Aorta (tissue), 5 donors: ENCODE measurements at places on chromosomes 1 and 21.

DNA sequence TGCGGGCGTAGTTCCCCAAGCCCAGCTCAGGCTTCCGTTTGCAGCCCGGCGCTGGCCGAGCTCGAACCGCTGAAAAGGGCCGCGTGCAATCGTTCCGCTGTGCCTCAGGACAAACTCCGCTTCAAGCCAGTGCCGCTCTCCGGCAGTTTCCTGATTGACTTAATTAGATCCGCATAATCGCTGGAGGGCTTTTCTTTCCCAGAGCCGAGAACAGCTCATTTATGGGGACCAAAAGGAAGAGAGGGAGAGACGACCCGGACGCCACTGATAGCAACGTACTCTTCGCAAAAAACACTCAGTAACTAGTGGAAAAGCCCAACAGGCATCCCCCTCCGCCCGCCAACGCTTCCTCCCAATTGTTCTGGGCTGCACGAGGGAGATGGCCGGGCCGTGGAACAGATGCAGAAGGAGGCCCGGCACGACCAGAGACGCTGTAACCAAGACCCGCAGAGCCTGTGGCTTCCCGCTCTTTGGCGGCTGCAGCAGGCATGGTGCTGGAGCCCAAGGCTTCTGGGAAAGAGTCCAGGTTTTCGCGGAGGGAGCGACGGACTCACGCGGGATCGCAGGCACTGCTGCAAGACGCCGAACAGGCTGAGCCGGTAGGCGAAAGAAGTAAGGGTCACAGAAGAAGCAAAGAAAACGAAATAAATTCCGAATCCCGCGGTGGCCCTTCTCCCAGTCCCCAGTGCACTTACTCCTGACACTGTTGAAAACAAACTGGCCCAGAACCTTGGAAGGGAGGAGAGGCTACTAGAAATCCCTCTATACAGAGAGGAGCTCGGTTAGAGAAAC is 3.6 kb upstream of the FOXD2 start:
- DNase-seq = peak; percentile 86

- DNase-seq = peak; percentile 96
Observed at GRCh38 chr1:32351399-32352238, 10.7 kb downstream of the FAM229A start.

GRCh38 chr1:108646648-108647269 is 14.1 kb downstream of the HENMT1 start:
- peak; percentile 88 for DNase-seq

DNA sequence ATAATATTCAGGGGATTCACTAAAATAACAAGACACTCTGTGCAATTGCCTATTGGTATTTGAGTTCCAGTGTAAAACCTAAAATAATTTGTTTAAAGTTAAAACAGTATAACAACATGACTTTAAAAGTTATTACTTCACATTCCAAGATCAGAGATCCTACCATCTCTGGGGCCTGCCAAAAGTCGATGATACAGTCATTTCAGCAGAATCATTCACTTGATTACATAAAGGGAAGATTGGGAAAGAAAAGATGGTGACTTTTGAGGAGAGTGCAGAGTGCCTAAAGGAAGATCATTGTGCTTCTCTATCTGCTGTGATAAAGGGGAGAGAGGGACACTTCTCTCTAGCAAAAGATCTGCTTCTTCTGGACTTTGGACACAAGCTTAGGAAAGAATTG is 784.4 kb upstream of the ADGRL4 start:
- DNase-seq = no peak

GRCh38 chr1:240956424-240956823 is 344.5 kb upstream of the GREM2 start:
- no peak for DNase-seq

- no peak for DNase-seq
Observed at GRCh38 chr1:244064621-244065020, 13.5 kb downstream of the ZBTB18 start.

DNA sequence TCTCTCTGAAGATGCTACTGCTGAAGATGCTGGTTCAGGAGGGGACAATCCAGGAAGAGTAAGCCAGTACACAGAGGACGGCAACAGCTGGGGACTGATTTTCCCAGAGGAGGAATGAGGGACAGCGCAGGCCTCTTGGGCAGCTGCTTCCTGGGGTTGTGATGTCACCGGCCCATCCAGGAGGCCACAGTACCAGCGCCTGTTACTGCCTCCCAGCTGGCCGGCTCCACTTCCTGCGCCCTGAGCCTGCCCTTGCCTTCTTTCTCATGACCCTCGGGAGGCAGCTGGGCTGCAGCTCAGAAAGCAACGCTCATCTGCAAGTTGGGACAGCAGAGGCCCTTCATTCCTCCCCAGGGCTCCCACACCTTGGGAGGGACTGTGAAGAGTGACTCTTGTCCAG is 21.9 kb upstream of the ID3 start:
- DNase-seq = no peak

- DNase-seq = no peak
Observed at GRCh38 chr1:41925712-41926111, 7.0 kb upstream of the HIVEP3 start.

DNA sequence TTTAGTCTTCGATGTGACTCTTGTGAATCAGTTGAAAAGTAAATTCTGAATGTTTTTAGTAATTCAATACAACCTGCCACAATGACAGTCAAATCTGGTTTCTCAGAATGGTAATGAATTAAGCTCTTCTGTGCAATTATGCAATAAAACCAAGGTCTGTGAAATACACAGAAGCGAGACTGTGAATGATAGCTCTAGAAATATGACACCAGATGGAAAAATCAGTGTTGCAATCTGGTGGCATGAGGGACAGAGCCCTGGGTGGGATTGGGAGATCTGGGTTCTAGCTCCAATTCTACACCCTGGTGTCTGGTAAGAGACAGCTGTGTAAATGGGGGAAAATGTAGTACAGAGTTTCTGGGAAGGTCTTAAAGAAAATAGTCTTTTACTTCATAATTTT is 586.4 kb upstream of the ZRANB2 start:
- no peak for DNase-seq

- DNase-seq = peak; percentile 90
Observed at GRCh38 chr21:39385299-39386145, 36.6 kb upstream of the HMGN1 start.

- no peak for DNase-seq
Observed at GRCh38 chr1:32151319-32151787, 28.1 kb upstream of the TXLNA start.

DNA sequence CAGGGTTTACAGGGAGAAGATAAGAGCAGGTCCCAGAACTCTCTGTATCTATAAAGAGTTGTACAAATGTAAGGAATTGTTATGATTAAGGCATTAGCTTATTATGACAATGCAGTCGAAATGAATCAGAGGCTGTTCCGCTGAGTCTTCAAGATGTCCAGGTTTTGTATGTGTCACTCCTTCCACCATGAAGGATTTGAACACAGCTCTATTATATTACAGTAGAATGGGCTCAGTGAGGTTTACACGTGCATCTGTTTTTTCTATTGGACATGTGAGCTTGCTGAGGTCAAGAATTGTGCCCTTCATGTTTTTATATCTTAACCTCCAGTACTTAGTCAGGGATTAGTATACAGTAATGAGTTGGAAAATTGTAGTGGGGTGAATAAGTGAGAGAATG is 86.3 kb downstream of the MPZL1 start:
- no peak for DNase-seq

GRCh38 chr1:45394342-45394741 is 54.1 kb upstream of the MUTYH start:
- no peak for DNase-seq

GRCh38 chr1:15429701-15430149 is 8.5 kb upstream of the CTRC start:
- no peak for DNase-seq

DNA sequence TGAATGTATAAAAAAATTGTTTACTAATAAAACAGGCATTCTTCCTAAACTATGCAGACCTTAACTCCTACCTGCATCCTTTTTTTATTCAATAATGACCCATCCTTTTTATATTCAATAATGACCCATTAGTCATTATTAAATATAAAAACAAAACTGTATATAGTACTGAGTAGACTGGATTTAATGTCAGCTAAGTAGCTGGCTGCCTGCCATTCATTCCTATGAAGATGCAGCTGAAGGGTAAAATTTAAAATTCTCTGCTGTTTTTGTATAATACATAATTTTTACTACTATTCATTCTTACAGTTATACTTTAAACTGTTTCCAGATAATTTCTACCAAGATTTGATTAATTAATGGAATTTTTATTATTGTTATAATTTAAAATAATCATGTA is 79.3 kb downstream of the DENND1B start:
- no peak for DNase-seq

- peak; percentile 91 for DNase-seq
Observed at GRCh38 chr1:58781541-58782177, 2.2 kb downstream of the JUN start.

- no peak for DNase-seq
Observed at GRCh38 chr1:150521196-150521968, 5.8 kb downstream of the FALEC start.

- DNase-seq = no peak
Observed at GRCh38 chr1:61426885-61427284, 298.1 kb downstream of the TM2D1 start.

DNA sequence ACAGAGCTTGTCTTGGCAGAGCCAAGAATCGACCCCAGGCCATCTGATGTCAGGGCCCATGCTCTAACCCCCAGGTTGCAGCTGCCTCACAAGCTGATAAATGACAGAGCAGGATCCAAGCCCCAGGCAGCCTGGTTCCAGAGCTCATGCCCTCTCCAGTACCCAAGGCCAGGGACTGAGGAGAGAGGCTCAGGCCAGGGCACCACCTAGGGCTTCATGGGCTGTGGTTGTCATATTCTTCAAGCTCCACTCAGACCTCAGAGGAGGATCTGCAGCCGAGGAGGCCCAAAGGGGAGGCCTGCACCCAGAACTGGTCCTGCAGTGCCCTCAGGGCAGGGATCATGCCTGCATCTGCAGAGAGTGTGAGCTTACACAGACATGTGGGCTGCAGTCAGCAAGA is 301.1 kb downstream of the MATN1 start:
- peak; percentile 35 for DNase-seq

GRCh38 chr1:113701429-113701828 is 57.9 kb downstream of the PHTF1 start:
- DNase-seq = no peak

DNA sequence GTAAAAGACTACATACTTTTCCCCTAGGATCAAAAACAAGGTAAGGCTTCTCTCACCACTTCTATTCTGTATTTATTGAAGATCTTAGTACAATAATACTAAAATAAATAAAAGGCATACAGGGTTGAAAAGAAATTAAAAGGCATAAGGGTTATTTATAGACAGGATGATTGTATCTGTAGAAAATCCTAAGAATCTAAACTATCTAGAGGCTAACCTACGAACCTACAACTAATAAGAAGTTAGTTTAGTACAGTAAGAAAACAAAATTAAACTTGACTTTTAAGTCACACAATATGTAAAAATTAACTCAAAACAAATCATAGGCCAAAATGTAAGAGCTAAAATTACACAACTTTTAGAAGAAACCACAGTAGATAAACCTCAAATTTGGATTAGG is 50.4 kb upstream of the ADAM30 start:
- DNase-seq = no peak

DNA sequence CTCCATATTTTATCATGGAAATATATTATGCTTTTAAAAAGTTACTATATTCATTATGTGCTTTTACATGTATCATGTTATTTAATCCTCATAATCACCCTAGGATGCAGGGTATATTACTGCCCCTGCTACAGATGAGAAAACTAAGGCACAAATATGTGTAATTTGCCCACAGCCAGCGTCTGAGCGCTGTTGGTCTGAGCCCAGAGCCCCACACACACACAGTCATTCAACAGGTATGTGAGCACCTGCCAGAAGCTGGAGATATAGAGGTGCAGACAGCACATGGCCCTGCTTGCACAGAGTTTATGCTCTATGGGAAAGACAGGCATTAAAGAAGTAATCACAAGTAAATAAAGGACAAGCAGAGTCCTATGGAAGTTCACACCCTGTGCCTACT is 49.8 kb upstream of the SEC16B start:
- DNase-seq = no peak

GRCh38 chr1:8425150-8425780 is 107.4 kb downstream of the SLC45A1 start:
- no peak for DNase-seq

- DNase-seq = no peak
Observed at GRCh38 chr1:6424619-6425593, at the start of gene ESPN. Gene ESPN, plus strand, starts transcription at chr1:6424776. Its CDS starts 180 bp downstream, at chr1:6424956.

DNA sequence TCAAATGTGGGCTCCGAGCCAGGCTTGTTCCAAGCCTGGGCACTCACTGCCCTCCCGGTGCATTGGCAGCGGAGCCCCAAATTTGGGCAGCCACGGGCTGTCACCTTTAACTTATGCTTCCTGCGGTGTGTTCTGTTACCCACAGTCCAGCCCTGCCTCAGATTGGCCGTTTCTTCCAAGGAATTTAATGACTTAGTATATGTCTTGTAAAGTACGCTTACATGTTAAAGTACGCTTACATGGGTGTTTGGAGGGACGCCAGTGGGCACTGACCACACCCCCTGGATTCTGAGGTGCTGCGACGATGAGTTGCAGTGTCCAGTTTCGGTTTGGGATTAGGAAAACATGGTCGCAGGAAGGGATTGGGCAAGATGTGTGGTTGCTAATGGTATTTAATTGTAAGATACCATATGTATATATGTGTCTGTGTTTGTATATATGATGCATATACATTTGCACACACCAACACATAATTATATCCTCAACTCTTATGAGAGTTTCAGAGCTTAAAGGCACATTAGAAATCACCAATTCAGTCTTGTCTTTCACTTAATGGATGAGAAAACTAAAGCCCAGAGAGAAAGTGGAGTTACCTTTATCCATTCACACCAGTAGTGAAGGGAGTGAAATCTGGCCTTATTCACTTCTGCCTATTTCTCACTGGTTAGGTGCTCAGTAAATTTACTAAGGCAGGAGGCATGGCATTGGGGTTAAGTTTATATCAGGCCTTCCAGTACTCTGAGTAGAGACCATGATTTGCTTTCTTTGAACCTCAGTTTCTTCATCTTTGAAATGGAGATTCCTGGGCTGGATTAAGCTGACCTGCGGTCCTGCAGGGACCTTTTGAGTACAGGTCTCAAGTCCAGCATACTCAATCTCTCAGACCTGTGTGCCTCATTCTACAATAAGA is 1.0 kb downstream of the SMYD2 start:
- no peak for DNase-seq

- no peak for DNase-seq
Observed at GRCh38 chr1:6872573-6873261, 87.5 kb downstream of the CAMTA1 start.

- no peak for DNase-seq
Observed at GRCh38 chr1:230064283-230064682, 2.8 kb upstream of the GALNT2 start.

- DNase-seq = peak; percentile 89
Observed at GRCh38 chr1:32201011-32201855, 838 bp downstream of the CCDC28B start.

- peak; percentile 81 for DNase-seq
Observed at GRCh38 chr1:173409613-173410012, 67.5 kb upstream of the PRDX6 start.

DNA sequence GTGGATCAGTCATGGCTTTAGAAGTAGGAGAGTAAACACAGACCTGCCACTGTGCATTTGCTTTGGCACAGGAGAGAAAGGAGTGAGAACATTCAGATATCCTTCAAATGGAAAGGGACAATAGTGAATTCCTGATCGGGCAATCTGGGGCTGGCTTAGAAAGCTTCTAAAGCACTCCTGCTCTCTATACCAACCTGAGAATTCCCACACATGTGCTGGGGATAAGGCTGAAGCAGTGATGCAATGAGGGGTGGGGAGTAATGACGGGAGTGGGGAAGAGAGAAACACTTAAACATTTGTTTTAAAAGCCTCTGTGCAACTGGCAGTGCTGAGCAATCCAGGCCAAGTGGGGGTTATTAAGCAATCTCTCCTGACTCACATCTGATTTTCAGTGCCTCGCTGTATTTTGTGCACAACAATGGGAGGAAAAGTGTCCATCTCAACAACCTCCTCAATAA is 108.8 kb downstream of the KIAA0319L start:
- DNase-seq = no peak

- no peak for DNase-seq
Observed at GRCh38 chr1:54218883-54219687, 19.1 kb downstream of the MRPL37 start.
